ENCODE measurements at places on chromosomes 2 and 18.

GRCh38 chr2:70655786-70656185, 102.2 kb upstream of the TGFA start:
- DNase-seq, result no peak

GRCh38 chr2:67631483-67631882, 234.3 kb downstream of the ETAA1 start:
- DNase-seq, result no peak

DNA sequence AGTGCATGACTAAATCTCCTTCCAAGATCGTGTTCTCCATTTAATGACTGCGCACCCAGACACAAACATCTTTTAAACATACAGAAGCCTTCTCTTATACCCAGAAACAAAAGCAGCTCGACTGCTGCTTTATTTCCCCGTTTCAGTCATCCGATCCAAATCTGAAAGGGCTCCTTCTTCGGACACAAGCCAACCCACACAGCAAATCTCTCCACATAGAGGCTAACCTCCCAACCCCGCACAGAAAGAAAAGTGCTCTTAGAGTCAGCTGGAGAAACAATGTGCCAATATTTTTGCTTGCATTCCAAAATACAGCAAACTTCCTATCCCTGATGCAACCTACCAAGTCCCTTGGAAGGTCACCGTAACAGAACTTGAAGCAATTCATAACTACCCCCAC, 29.1 kb downstream of the GAREM1 start:
- DNase-seq, result no peak

DNA sequence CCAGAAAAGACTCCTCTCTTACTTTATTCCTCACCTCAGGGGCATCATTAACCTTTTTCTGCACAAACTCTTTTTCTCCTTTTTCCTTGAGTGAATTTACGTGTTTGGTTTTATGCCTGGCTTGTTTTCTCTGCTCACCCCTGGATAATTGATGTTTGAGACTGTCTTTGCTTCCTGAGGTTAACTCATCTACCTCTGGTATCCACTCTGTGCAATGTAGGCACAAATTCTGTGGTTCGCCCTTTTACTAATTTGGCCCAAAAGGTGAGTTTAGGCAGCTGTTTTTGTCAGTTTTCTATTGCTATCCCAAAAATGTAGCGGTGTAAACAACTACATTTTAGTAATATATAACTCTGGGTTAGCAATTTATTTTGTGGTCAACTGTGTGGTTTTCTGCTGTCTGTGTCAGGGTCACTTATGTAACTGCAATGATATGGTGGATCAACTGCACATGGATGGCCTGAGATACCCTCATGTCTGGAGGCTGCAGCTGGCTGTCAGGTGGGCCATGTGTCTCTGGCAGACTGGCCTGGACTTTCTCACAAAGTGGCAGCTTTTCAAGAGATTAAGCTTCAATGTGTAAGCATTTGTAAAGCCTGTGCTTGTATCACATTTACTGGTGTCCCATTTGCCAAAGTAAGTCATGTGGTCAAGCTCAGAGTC, 329.7 kb downstream of the FSIP2 start:
- peak; percentile 5 for DNase-seq

GRCh38 chr2:83661711-83662110, 797.4 kb downstream of the SUCLG1 start:
- no peak for DNase-seq

DNA sequence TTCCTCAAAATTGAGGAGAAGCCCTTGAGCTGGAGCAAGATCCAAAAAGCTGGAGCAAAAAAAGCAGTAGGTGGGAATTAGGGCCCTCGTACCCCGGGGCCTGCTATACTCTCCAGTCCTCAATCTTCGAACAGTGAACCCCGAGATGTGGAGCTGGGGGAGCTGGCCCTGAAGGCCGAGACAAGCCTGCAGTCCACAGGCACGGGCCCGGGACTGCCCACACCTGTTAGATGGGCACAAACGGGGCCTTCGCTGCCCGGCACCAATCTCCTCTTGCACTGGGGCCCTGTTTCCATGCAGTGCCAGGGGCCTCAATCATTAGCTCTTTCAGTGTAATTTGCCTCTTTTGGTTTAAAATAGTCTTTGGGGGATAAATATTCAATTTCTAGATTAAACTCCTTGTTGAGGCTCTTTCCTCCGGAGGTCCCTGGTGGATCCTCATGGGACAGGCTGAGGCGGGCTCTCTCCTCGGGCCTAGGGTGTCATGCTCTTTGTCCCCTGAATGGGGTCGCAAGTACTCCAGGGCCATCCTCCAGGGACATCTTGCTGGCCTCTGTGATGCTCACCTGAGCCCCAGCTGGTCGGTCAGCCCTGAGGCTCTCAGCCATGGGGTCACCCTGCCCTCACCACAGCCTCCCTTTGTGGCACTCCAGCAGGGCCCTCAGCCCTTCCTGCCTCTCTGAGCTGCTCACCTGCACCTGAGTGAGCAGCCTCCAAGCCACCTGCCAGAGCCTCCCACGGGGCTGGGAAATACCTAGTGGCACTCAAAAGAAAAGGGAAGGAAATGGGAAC, 223.6 kb downstream of the ALPK2 start:
- DNase-seq, result no peak

GRCh38 chr18:58827428-58827827, 37.2 kb upstream of the ZNF532 start:
- no peak for DNase-seq

DNA sequence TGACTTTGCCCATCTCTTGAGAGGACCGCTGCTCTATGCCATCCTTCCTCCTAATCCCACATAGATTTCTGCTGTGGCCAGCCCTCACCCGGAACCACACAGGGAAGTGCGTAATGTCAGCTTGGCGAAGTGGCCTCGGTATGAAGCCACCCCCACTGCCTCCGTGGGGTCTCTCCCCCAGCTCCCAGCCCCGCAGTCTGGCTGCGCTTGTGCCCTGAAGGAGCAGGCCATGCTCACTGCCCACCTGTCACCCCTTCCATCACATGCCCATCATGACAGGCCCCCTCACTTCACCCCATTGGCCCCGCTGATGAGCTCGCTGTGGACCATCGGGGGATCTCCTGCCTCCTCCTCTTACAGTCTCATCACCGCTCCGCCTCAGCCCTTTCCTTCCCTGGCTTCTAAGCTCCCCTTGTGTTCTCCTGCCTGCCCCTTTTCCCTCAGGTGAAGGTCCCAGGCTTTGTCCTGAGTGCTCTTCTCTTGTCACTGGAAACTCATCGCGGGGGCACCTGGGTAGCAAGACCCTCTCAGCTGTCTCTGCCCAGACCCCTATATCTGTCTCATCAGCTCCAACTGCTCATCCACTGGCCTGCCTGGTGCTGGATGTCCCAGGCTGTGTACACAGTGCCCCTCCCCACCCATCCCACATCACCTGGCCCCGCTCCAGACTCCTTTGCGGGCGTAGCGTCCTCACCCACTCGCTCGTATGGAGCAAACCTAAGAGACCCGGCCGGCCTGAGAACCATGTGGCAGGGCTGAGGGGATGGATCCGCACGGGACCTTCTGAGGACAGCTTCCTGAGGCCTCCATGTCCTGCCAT, 81.7 kb downstream of the GLI2 start:
- no peak for DNase-seq

GRCh38 chr2:6602471-6602870, 263.2 kb downstream of the CMPK2 start:
- no peak for DNase-seq

- DNase-seq, result no peak
Observed at GRCh38 chr2:8137801-8138200, 544.1 kb upstream of the ID2 start.

DNA sequence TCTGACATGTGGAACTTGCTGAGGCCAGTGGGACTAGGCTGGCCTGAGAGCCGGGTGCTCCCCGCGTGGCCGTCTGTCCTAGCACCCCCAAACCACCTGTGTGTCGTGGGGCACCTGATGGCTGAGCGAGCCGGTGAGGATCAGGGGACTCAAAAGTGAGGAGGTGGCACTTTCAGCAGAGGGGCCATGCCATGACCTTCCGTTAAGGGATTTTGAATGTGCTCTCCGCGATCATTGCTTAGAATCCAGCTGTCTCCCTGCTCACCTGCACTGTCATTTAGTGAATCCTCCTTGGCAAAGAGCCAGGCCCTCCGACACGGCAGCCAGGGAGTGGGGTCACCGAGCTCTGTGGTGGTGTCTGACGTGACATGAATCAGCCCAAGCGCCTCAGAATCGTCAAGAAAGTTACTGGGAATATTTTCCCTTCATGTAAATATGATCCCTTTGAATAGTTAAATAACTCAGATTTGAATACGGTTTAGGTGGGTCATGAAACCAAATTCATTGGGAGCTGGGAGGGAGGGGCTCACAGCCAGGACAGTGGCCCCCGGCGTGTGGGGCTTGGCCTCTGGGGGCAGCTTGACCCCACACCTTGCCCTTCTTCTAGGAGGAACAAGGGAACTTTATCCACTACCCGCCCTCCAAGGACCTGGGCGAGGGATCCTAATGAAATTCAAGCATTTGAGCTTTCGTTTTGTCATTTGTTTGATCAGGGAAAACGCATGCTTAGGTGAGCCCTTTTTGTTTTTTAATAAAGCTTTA, 9.5 kb downstream of the NFATC1 start:
- DNase-seq, result no peak

- no peak for DNase-seq
Observed at GRCh38 chr2:70934981-70935380, 719 bp upstream of the ATP6V1B1 start.

- peak; percentile 16 for DNase-seq
Observed at GRCh38 chr18:79577451-79578395, 101.9 kb upstream of the CTDP1 start.

DNA sequence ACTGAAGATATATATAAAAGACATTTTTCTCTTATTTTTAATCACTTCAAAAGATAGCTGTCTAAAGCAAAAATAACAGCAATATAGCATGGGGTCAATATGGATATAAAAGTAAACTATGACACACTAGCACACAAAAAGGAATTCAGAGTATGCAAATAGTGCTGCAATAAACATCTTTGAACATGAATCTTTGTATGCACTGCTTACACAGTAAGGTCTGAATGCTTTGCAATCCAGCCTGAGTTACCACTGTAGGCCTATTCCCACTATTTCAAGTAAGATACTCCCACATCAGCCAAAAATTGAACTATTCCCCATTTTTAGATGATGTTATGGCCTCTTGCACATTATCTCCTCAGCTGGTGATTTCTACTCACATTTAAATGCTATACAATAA, 27.4 kb upstream of the ERCC3 start:
- DNase-seq, result no peak

- no peak for DNase-seq
Observed at GRCh38 chr18:64668461-64668962, 519.6 kb upstream of the LINC00305 start.

DNA sequence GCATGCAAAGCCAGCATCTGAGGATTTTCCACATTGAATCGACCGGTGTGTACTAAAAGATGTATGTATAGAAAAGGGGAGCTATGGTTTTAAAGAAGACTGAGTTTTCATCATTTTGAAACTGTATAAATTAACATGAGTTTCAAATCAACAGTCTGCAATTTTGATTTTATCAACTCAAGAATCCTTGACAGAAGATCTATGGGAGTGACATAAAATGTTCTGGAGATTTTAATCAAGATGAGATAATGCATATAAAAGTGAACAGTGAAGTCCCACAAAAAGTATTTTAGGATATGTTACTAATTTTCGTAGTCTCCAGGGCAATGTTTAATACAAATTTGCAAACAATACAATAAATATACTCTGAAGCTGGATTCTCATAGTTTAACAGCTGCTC, 24.0 kb upstream of the CERS6 start:
- DNase-seq, result no peak

- peak; percentile 32 for DNase-seq
Observed at GRCh38 chr2:148660999-148661398, 16.4 kb downstream of the EPC2 start.

DNA sequence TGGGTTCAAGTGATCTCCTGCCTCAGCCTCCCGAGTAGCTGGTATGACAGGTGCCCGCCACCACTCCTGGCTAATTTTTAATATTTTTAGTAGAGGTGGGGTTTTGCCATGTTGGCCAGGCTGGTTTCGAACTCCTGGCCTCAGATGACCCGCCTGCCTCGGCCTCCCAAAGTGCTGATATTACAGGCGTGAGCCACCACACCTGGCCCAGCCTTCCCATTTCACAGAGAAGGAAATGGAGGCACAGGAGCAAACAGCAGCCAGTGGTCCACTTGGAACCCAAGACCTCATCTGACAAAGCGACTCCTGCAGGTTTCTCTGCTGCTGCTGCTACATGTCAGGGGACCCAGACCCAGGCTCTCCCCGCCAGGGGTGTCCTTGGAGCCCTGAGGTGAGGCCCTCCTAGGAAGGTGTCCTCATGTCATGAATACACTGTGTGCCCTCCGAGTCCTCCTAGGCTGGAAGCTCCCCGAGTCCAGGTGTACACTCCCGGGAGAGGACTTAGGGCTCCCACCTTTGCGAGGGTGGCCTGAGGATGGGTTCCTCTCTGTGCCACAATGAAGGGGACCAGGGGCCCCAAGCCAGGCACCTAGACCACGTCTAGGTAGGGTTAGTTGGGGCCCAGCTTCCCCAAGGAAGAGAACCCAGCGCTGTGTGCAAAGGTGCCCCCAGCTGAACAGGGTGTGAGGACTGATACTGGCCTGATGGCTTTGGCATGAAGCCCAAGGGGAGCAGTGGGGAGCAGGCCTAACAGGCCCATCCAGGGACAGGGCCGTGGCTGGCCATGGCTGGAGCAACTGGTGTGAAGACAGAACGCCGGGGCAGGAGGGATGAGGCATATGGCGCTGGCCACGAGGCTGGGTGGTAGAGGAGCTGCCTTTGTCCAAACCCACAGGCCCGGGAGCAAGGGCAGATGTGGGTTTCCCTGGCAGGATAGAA, 56.1 kb downstream of the HS6ST1 start:
- no peak for DNase-seq

GRCh38 chr2:234344012-234344411, 152.9 kb downstream of the ARL4C start:
- DNase-seq, result no peak

DNA sequence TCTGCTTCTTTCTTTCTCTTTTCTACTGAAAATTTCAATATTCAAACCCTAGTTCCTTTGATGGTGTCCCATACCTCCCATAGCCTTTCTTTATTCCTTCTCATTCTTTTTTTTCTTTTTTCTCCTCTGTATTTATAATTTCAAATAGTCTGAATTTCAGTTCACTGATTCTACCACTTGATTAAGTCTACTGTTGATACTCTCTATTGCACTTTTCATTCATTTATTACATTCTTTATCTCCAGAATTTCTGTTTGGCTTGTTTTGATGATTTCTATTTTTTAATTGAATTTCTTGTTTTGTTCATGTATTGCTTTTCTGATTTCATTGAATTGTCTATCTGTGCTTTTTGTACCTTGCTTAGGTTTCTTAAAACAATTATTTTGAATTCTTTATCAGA, 111.9 kb upstream of the VRK2 start:
- no peak for DNase-seq

- DNase-seq, result peak; percentile 57
Observed at GRCh38 chr2:40625849-40626248, 174.0 kb upstream of the SLC8A1 start.

GRCh38 chr18:48430150-48430549, 21.0 kb upstream of the ZBTB7C start:
- no peak for DNase-seq

- DNase-seq, result no peak
Observed at GRCh38 chr2:215314896-215315295, 3.0 kb downstream of the ATIC start.

- no peak for DNase-seq
Observed at GRCh38 chr2:27160191-27160590, 11.4 kb downstream of the TCF23 start.

- no peak for DNase-seq
Observed at GRCh38 chr2:37874470-37874869, 50.6 kb upstream of the RMDN2 start.

- no peak for DNase-seq
Observed at GRCh38 chr2:13005761-13006335, 289.1 kb downstream of the TRIB2 start.

- DNase-seq, result no peak
Observed at GRCh38 chr18:45447355-45448265, 167.7 kb upstream of the SLC14A2 start.

GRCh38 chr2:70639841-70640436, 86.3 kb upstream of the TGFA start:
- no peak for DNase-seq

All from M059J (cell line).